AG08396 (cell line): ENCODE measurements at places on chromosomes 6 and 20.

DNA sequence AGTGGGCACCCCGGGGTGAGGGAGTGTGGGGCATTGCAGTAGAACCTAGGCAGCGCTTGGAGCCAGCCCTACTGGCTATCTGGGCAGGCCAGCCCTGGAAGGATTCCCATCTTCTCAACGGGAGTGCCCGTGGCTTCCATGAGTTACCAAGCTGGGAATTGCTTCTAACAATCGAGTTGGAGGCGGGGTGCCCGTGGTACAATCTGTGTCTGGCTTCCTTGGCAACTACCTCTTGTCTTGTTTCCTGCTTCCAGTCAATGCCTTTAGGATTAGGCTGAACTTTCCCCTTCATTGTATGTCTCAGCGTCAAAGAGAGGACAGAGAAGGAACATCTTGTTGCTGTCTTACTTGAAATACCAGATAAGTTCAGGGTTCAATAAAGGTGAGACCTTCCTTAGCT lies 33.3 kb downstream of the PPP1R14C start:
- no peak for DNase-seq

DNA sequence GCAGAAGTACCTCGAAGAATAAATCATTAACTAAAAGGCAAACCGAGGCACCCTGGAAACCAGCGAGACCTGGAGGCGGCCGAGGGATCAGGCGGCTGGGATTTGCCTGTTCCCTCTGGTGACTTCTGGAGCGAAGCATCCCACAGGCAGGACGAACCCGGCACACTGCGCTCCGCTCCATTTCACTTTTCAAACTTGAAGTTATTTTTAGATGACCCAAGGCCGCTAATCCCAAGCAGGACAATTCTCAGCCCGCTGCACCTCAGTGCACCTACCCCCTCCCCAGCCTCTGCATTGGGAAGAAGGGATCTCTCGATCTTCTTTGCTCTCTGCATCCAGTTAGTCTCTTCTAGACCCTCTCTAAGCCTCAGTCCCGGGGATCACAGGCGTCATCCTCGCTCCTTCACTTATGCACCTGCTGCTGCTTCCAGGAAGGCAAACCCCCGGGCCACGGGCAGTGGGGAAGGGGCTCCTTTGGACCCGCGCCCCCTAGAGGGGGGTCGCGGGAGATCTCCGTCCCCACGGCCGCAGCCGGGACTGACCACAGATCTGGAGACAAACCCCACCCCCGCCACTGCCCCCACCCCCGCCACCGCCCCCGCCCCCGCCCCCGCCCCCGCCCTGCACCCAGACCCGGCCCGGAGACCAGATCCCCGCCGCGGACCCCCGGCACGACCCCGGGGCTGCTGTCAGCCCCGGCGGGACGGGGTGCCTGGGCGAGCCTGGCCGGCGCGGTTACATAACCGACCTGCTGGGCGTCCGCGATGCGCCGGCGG lies 636 bp downstream of the RCAN2 start:
- peak; percentile 52 for DNase-seq

GRCh38 chr20:689348-689747 lies 13.7 kb upstream of the SCRT2 start:
- no peak for DNase-seq

GRCh38 chr20:34458631-34459030 lies 57.6 kb upstream of the DYNLRB1 start:
- no peak for DNase-seq

GRCh38 chr6:104505838-104506237 lies 353.9 kb downstream of the HACE1 start:
- DNase-seq: no peak
